NCI-H774 (cell line): ENCODE measurements at places on chromosomes 13 and 19.

DNA sequence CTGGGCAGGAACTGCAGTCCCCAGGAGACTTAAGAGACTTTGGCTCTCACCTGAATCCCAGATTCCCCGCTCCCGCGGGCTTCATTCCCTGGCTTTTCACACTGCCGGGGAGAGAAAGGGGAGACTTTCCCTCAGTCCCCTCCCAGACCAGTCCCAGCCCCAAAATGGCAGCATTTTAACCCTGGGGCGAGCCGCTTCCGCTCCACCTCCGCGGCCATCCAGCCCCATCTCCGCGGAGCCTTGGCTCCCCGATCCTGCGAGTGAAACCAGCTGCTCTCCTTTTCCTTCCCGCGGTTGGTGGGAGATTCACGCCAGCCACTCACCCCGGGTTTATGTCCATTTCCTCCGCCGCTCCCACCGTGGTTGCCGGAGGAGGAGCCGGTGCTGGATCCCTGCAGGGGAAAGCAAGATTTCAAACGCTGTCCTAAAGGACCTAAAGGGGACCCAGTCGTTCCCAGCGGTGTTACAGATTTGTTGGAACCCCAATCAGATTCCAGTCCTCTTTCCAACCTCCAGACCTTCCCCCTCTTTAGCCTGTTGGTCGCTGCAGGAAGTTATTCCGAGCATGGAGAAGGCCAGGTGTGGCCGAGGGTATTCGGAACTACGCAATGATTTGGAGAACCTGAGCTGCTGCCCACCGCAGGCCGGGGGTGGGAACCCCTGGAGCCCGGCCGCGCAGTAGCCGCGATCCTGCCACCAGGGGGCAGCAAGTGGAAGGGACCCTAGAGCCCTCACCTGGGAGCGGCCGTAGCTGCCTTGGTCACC is 3.4 kb downstream of the DMKN start:
- DNase-seq = peak; percentile 48

- DNase-seq = no peak
Observed at GRCh38 chr13:99577934-99578917, 77.0 kb downstream of the TM9SF2 start.

DNA sequence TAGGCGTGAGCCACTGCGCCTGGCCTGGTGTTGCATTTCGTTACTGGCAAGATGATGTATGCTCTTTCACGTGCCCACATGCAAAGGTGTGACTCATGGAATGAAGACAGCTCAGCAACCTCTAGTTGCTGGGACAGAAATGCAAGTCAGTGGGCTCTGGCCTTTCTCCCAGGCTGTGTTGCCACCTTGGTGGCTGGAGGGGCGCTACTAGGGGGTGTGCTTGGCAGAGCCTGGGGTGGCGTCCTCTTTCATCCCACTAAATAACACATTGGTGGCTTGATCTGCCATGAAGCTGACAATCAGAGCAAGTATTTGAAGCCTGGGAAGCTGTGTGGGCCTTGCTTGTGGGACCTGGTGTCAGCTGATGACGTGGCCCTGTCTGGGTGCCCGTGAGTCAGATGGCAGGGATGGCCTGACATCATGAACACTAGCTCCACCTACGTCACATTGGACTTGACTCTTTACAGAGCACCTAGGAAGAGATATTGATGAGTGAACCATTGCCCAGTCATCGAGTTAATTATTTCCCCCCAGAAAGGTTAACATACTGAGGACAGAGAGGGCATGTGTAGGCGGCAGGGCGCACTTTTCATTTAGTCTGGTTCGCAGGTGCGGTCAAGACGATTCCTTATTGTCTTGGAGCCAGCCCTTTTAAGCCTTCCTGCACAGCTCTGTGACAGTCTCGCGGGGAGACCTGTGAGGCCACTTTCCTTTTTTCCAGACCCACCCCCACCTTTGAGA is 154.2 kb downstream of the TM9SF2 start:
- DNase-seq = no peak

DNA sequence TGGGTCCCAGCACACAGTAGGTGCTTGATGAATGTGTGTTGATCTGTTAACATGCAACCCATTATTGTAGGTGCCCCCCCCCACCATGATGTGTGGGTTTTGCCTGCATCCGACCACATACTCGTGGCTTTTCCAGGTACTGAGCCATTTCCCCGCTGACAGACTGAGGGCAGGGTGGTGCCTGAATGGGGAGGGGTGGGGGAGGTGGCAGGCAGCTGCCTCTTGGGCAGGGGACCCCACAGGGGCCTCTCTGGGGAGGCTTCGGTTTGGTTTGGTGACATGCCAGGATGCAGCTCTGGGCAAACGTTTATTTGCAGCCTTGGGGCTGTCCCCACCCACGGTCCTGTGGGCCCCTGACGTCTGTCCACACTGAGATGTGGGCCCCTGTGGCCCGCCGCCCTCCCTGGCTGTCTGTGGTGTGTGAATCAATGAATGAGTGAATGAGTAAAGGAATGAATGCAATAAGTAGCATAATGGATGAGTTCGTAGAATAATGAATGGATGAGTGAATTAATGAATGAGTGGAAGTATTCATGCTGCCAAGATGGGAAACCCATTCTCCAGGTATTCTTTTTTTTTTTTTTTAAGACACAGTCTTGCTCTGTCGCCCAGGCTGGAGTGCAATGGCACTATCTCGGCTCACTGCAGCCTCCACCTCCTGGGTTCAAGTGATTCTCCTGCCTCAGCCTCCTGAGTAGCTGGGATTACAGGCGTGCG is 9.0 kb upstream of the JUND start:
- no peak for DNase-seq
